Fibroblast of the conjunctiva (primary cell): ENCODE measurements at places on chromosomes 1 and 21.

DNA sequence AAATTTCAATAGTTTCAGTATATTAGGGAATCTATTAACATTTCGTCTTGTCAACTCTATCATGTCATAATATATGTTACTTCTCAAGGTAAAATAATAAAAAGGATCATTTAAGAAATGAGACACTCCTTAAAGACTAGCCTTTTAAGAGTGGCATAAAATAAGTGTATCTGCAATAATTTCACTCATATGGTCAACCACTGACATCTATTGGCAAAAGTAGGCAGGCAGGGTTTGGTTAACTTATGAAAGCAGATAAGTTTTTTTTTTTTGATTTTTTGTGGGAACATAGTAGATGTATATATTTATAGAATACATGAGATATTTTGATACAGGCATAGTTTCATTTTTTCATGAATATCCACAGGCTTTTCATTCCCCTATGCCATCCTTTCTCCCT lies 5.5 kb upstream of the RGS21 start:
- peak; percentile 35 for DNase-seq

DNA sequence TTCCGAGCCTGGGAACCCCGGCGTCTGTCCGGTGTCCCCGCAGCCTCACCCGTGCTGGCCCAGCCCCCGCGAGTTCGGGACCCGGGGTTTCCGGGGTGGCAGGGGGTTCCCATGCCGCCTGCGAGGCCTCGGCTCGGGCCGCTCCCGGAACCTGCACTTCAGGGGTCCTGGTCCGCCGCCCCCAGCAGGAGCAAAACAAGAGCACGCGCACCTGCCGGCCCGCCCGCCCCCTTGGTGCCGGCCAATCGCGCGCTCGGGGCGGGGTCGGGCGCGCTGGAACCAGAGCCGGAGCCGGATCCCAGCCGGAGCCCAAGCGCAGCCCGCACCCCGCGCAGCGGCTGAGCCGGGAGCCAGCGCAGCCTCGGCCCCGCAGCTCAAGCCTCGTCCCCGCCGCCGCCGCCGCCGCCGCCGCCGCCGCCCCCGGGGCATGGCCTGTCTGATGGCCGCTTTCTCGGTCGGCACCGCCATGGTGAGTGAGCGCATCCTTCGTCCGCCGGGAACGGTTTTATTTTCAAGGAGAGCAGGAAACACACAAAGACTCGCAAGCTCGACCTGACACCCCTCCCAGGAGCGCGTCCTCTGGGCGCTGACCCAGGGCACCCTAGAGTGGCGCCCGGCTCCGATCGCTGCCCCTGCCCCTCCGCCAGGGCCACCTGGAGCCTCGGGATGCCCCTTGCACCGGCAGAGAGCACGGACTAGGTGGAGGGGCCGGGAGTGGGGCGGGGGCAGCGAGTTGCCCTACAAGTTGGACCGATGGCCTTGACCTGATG lies at the start of gene ABCG1:
TSS of gene ABCG1 (plus strand) at position 305 of the 770 bp plus-strand sequence. CDS start at position 428, 123 bp downstream.
- DNase-seq = no peak

DNA sequence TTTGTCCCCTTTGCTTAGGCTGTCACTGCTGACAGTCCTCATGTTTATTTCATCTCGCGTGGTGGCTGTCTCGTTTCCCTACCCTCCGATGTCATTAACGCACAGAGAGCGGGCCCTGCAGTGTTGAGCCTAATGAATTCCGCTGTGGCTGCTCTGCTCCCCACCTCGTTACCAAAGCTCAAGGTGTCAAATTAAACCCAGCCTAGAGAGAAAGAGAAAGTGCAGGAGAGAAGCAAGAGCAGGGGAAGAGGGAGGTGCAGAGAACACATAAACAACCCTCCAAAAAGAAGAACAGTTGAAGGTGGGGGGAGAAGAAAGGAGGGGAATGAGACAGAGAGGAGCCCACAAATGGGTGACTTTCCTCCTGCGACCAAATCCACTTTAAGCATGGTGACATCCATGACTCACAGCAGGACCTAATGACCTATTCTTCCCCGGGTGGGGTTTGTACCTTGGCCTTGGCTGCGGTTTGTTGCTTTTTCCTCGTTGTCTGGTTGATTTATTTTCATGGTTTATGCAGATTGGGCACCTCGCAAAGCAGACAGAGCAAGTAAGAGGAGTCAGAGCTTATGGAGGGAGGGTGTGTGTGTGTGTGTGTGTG lies 92.5 kb downstream of the PBX1 start:
- DNase-seq = no peak

GRCh38 chr1:244207935-244208244 lies 156.8 kb downstream of the ZBTB18 start:
- no peak for DNase-seq

DNA sequence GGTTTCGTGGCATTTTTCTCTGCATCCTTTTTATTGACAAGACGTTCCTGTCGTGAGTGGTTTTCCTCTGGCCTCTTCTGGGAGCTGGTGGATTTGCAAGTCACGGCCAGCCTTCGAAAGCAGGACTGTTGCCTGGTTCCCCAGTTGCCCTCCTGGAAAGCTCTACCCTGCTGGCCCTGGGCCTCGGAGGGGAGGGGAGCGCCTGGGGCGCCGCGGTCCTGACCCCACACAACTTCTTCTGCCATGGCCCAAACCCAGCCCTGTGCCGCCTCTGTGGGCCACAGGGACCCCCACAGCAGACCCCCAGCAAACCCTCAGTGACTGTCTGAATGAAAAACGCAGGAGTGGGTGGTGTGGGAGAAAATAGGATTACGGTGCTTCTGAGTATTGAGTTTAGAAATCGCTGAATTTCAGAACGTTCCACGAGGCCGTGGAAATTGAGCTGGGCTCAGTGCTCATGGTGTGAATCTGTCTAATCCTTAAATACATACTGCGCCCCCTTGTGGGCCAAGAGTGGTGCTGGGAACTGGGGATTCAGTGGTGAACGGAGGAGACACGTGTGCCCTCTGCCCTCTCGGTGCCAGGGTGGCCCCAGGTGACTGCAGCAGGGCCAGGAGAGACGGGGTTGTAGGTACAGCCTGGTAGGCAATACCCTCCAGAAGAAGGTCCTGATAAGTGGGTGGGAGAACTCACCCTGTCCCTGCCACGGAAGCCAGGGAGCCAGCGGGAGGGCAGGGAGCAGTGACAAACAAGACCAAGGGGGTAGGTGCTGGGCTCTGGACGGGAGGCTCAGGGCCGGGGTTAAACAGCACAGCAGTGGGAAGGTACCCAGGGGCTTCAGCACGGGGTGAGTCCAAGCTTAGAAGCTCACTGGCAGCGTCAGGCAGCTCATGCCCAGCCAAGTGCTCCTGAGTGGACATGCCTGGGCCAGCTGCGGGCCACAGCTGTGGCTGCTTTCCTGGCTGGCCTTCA lies 101.2 kb upstream of the COL6A1 start:
- peak; percentile 56 for DNase-seq

DNA sequence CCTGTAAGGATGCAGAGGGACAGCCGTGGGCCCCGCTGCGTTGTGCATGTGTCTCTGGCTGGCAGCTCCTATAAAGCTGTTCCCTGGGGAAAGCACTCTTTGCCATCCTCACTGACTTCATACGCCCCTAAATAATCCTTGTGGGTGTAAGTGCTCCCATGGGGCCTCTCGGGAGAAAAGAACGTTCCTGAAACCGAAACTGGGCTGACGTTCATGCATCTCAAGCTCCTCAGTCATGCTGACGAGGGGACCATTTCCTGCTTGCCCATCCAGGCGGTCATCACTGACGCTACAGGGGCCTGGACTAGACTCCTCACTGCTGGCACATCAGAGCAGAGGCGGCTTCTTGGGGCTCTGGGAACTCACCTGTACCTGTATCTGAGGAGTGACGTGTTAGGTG lies 73.1 kb upstream of the USP24 start:
- DNase-seq = no peak
